ENCODE measurements at places on chromosomes 12 and 14.

DNA sequence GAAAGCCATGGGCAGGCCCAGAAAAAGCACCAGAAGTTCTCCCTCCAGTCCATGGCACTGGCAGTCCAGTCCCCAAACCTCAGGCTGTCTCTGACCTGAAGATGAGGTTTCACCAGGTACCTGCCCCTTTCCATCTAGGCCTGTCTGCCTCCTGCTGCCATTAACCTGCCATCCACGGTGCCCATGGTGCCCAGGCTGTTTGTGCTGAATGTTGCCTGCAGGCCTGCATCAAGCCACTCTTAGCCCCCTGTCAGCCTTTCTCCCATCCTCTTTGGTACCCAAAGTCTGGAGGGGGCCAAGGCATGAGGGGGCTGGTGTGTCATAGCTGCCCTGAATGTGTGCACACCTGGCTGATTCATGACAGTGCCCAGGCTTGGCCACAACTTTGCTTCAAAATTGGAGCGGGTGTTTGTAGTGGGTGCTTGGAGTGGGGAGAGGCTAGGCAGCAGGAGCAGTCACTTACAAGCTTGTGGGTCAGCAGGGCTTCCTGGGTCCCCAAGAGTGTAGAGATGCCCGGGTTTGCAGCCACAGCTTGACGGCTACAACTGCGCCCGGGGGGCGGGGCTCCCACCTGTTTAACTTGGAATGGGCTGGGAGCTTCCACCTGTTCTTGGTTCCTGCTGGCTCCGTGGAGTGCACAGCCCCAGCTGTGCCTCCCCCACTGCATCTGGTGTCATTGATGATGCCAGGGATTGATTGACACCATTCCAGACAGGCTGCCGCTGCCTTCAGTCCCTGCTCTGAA, 88.5 kb downstream of the GPHN start:
- no peak for DNase-seq

GRCh38 chr14:75539561-75540478, 17.6 kb downstream of the BATF start:
- DNase-seq: peak; percentile 74

- DNase-seq: no peak
Measured at GRCh38 chr12:69065775-69066174, 132.8 kb upstream of the CPM start.

DNA sequence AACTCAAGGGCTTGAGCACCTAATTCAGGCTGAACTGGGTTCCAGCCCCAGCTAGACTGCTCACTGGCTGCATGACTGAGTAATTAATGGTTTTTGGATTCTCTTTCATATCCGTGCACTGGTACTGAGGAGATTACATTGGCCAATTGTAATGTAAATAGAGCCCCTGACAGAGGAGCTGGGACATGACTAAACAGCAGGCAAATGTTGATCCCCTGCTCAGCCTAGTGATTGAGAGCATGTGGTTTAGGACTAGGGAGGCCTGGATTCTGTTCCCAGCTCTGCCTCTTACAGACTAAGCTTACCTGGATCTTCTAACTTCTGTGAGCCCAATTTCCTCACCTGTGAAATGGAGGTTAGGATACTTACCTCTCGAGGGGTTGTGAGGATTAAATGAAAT, 204.3 kb downstream of the ESR2 start:
- DNase-seq: no peak

- DNase-seq: no peak
Measured at GRCh38 chr12:56998981-56999380, 7.4 kb downstream of the ZBTB39 start.

- no peak for DNase-seq
Measured at GRCh38 chr14:100446572-100446971, 123.4 kb downstream of the SLC25A47 start.

DNA sequence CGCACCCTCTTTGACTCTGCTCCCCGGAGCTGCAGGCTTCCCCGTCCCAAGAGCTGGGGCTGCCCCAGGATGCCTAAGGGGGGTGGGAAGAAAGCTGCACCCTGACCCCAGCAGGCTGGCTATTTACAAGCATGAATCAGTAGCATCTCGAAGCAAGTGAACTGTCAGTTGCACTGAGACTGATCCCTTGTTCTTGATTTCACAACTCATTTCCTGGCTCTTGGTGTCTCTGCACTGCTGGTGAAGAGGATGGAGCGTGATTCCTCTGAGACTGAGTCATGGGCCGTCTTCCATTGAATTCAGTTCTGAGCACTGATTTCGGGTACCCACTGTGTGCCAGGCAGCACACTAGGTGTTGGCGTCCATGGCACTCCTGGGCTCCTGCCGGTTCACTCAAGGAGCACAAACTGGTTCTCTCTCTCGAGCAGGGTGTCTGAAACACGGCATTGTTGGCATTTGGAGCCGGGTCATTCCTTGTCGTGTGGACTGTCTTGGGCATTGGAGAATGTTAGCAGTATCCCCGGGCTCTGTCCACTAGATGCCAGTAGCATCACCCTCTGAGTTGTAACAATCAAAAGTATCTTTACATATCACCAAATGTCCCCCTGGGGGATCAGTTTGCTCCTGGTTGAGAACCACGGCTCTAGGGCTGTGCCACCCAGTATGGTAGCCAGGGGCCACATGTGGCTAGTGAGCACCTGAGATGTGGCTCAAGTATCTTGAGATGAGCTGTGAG, 86.9 kb downstream of the RIN3 start:
- no peak for DNase-seq

DNA sequence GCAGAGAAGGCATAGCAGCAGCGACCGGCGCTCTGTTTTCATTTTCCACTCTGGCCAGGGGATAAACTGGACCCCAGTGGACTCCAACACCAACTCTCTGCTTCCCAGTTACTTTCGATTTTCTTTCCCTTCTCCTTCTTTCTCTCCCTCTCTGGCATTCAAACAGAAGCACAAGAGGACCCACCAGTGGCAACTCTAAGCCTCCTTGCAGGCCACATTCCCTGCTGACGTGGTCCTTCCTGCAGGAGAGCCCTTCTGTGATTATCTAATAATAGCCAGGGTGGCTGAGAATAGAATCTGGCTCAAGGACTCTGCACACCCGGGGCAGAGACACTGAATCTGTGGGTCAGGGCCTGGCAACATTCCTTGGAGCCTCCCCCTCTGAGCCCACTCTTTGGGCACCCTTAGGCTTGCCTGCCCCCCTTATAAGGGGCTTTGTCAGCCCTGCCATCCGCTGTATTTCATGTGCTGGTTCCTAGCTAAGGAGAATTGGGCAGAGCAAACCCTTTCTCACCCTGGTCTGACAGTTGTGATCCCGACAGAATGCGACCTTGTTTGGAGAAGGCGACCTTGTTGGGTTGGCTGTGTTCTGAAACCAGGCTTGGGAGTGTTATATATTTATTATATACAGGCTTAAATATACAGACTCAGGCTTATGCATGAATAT, 8.2 kb upstream of the HOXC6 start:
- DNase-seq: no peak

- DNase-seq: no peak
Measured at GRCh38 chr12:114689075-114689994, 5.4 kb upstream of the TBX3 start.

- peak; percentile 52 for DNase-seq
Measured at GRCh38 chr12:50088577-50089335, 3.6 kb downstream of the SMARCD1 start.
